Osteoblast (primary cell): ENCODE measurements at places on chromosomes 3 and 15. TPM values are rescaled to one million over a fixed set of nuclear protein-coding genes. Genes with fewer than 3 reads are reported as not detected.

The PDZRN3 gene
- 18.3 and 26.4 TPM in 2 replicates for total RNA-seq

The SAMMSON gene
- not detected in 2 replicates for total RNA-seq

The ZDHHC19 gene
- not detected in 2 replicates for total RNA-seq

The CELSR3 gene
- total RNA-seq: 1.2 and 1.4 TPM in 2 replicates

The TNFSF10 gene
- 3.5 and 4.0 TPM in 2 replicates for total RNA-seq

The IL5RA gene
- total RNA-seq: not detected in 2 replicates
